Daoy (cell line): ENCODE measurements at places on chromosomes 2 and 18. TPM values are rescaled to one million over a fixed set of nuclear protein-coding genes. Genes with fewer than 3 reads are reported as not detected.

Gene CNTNAP5
- not detected in 2 replicates for total RNA-seq

Gene LRRC30
- total RNA-seq = not detected in 2 replicates

Gene GPR39
- 5.5 and 8.1 TPM in 2 replicates for total RNA-seq

Gene NDUFS1
- 169 and 215 TPM in 2 replicates for total RNA-seq

Gene REEP1
- 4.1 TPM in 2 replicates for total RNA-seq

Gene ARHGAP15
- 0.51 and 1.4 TPM in 2 replicates for total RNA-seq

Gene ALK
- 0.03 and 0.11 TPM in 2 replicates for total RNA-seq

Gene RNF125
- 0.18 and 0.57 TPM in 2 replicates for total RNA-seq

Gene ZNF892
- 1.7 and 5.3 TPM in 2 replicates for total RNA-seq

Gene FOXI3
- total RNA-seq = 0.18 and 0.23 TPM in 2 replicates

Gene SAG
- not detected in 2 replicates for total RNA-seq

Gene AMER3
- not detected in 2 replicates for total RNA-seq

Gene KCNK3
- total RNA-seq = 0.03 and 0.80 TPM in 2 replicates
